ENCODE measurements at places on chromosomes 6 and 20. TPM values are rescaled to one million over a fixed set of nuclear protein-coding genes. Genes with fewer than 3 reads are reported as not detected.

The TINAG gene
- total RNA-seq, result not detected

The FOXS1 gene
- 20.2 TPM for total RNA-seq

The BMP6 gene
- 5.2 TPM for total RNA-seq

The HM13 gene
- 136 TPM for total RNA-seq

The GPR6 gene
- total RNA-seq, result not detected

The POU3F2 gene
- total RNA-seq, result not detected

The BNIP5 gene
- total RNA-seq, result not detected

The GPX6 gene
- total RNA-seq, result not detected

The CYB5R4 gene
- 22.8 TPM for total RNA-seq

The MYT1 gene
- total RNA-seq, result not detected

The CEP57L1 gene
- 21.9 TPM for total RNA-seq

The VSTM2L gene
- total RNA-seq, result 3.1 TPM

The ATP6V1G2 gene
- total RNA-seq, result 1.3 TPM

The MYL9 gene
- 3,222 TPM for total RNA-seq

The TRIM40 gene
- total RNA-seq, result not detected

The TNFAIP3 gene
- total RNA-seq, result 22.0 TPM

The SLC17A3 gene
- total RNA-seq, result not detected

The BACH2 gene
- 11.6 TPM for total RNA-seq

The KCNQ5 gene
- 8.1 TPM for total RNA-seq

The SNAP91 gene
- 4.3 TPM for total RNA-seq

The GHRH gene
- total RNA-seq, result not detected

The SNX14 gene
- 85.1 TPM for total RNA-seq

The PRICKLE4 gene
- 3.5 TPM for total RNA-seq

The CARMIL1 gene
- total RNA-seq, result 33.9 TPM

Measured in aorta (tissue), 5 donors.